ENCODE measurements at places on chromosomes 6 and 20.

GRCh38 chr6:47733879-47734558, 35.6 kb downstream of the ADGRF4 start:
- no peak for DNase-seq

DNA sequence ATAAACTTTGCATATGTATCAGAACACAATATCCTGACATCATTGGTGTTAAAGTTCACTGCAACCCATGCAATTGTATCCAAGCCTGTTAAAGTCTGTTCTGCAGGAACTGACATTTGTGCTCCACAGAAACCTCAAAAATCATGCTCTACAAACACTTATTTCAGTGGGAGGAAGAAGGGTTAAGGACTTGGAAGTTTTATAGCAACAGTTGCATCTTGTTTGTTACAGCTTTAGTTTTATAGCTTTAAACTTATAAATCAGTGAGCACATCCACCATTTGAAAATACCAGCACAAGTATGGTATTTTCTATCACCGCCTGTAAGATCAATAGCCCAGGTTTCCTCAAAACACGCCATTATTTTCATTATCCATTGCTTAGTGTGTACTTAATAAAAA, 884 bp downstream of the ECT2L start:
- DNase-seq = no peak

- peak; percentile 47 for DNase-seq
Measured at GRCh38 chr6:118725944-118726343, 74.6 kb upstream of the CEP85L start.

GRCh38 chr6:163520956-163521355, 106.4 kb downstream of the QKI start:
- DNase-seq = no peak

DNA sequence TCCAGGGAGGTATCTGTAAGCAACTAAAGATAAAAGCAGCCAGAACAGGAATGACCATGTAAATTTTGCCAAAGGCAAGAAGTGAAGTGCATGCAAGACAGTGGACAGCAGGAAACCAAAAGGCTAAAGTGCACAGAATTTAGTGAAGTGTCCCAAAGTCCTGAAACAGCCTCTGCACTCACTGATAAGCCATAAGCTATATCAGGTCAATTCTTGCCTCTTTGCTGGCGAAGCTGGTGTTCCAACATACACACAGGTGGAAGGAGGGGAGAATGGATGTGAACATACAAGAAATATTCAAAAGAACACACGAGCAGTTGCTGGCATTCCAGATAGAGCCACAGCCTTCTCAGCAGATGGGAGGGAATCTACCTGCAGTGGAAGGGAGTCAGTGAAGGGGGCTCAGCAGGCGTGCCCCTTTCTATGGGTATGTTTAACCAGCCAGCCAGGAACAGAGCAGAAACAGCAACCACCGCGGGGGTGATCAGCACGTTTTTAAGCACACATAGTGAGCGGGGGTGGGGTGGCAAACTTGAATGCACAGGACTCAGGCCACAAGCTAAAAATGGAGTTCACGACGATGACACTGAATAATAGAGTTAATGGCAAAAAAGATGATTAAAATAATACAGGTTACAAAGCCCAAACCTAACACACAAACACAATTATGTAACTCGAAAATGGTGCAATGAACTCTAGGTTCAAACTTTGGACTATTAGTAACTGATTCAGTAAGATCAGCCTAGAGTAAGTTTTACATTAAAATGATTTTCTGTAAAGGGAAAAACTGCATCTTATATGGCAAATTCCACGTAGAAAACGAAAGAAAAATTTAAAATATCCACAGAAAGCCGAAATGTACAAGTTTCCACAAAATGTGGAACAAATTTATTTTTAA, 1.2 kb downstream of the ECI2 start:
- peak; percentile 14 for DNase-seq

- DNase-seq = no peak
Measured at GRCh38 chr6:135833771-135834170, 17.7 kb upstream of the PDE7B start.

DNA sequence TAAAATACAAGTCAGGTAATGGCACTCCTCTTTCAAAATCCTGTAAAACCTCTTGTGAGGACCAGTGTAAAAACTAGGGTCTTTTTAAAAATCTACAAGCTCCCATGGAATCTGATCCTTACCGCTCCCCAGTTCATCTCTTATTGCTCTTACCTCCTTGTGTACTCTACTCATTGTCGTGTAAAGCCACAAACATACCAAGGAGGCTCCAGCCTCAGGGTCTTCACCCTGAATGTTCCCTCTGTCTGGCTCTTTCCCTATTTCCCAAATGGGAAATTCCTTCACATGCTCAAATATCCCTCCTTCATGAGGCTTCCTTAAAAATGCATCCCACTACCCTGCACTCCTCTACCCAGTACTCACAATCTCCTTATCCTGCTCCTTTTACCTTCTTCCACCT, 67.1 kb downstream of the TASP1 start:
- no peak for DNase-seq

- no peak for DNase-seq
Measured at GRCh38 chr6:131949909-131950766, 1.0 kb downstream of the CCN2 start.

GRCh38 chr6:72824833-72825232, 203.0 kb downstream of the KCNQ5 start:
- no peak for DNase-seq

DNA sequence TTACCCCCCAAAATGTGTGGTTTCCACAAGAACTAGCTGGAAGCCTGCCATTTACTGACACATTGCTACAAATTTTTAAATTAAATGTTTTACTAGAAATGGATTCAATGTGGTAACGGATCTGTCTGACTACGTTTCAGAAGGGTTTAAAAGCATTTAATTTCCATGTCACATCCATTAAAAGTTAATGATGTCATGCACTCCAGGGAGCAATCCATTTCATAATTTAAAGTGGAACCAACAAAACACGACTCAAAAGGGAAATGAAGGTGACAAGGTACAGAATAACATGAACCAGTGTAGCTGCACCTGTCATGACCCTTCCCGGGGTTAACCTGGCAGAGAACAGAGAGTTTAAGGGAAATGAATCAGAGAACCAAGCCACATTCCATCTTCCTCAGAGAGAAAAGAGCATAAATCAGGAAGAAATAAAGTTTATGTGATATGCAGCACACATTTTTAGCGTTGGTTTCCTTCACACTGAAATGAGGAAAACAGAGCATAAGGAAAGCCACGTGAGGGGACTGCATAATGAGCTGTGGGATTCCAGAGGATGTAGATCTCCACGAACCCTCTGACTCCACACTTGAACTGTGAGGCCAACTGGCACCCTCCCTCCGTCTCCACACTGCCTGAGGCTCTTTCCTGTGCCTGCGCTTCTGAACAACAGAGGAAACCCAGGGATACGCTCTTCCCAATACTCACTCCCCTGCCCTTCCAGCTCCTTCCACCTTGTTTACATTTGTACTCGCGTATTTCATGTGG, 170.3 kb upstream of the AHI1 start:
- DNase-seq = no peak

GRCh38 chr6:117142995-117143394, 122.4 kb upstream of the VGLL2 start:
- no peak for DNase-seq

DNA sequence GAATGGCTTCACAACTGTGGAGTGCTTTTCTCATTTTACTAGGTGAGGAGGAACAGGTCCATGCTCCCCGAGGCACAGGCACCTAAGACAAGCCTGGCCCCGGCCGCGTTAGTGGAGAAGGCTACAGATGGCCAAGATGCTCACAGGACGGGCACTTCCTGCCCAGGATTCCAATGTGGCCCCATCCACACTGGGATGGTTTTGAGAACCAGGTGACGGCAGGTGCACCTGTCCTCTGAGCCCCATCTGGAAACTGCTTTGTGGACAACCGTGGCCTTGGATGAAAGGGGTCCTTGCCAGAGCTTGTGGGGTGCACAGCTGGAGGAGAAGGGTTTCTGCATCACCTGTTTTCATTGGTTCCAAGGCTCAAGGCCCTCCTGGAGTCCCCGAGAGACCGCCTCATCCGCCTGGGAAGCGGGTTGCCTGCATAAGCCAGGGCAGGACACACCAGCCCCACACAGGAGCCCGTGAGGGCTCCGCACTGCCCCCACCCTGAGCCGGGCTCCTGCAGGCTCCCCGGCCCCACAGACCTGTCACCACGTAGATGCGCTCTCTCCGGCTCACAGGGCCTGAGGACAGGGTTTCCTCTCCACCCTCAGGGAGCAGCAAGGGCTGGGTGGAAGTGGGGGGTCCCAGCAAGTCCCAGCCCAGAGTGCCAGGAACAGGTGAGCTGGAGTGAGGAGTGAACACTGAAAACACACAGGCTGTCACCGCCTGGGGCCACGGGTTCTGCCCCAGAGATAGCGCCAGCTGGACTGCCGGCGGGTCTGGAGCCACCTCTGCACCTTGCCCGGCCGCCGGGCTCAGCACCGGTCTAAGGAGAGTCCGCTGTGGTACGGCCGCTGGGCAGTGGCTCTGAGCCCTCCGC, 18.3 kb downstream of the NTSR1 start:
- no peak for DNase-seq

GRCh38 chr6:154139892-154140291, 100.9 kb downstream of the OPRM1 start:
- no peak for DNase-seq

GRCh38 chr20:54320148-54320607, 112.3 kb downstream of the PFDN4 start:
- no peak for DNase-seq

- no peak for DNase-seq
Measured at GRCh38 chr20:59273739-59274357, 26.6 kb upstream of the EDN3 start.

- DNase-seq = no peak
Measured at GRCh38 chr20:21867353-21867752, 161.9 kb downstream of the PAX1 start.

- DNase-seq = no peak
Measured at GRCh38 chr20:50194422-50194830, 3.8 kb downstream of the CEBPB start.

DNA sequence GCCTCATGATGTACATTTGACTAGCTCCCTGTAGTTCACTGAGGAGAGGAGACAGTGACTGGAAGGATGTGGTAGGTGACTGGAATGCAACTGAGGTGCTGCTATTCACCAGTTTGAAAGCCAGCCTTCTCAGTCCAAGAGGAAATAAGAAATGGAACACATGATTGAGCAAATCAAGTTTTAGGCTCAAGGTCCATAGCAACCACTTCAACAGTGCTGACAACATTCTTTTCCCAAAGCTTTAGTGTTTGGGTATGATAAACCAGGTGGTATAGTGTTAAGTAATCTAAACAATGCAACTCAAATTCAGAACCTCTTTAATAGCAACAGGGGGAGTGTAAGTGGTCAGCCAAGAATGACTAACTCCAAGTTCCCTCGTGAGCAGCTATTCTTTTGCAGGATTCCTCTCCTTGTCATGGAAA, 9.2 kb downstream of the ZHX3 start:
- no peak for DNase-seq

DNA sequence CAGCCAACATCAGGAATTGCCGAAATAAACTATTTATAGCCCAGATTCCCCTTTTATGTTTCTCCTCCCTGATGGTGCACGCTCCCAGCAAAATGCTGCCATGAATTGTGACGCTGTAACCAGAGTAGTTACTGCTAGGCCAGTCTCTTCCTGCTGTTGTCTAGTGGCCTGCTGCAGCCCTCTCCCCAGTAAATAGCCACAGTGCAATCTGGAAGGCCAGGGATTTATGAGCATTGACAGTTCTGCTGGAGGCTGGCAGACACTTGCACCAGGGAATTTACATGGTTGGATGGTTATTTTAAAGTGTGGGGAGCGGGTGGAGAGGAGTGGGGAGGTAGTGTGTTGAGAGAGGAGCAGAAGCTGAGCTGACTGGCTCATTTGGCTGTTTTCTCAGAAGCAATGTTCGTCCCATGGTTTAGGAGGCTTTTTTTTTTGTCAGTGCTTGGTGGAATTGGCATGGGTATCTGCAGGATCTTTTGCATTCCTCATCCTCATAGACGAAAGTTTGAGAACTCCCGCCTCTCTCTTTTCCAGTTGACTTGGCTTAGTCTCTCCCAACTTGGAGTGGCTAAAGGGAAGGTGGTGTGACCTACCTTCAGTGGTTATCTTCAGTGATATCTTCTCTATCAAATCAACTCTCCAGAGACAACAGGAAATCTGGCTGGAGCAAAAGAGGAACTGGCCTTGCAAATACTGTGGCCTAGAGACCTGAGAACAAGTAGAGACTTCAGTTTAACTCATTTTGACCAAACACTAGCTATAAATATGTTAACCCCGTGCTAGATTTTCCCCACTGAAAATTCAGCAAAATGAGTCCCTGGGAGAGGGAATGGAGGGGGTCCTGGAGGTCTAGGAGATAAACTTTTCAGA, 99.3 kb upstream of the VSTM2L start:
- no peak for DNase-seq

GRCh38 chr20:62133864-62134263, 9.3 kb downstream of the PSMA7 start:
- no peak for DNase-seq

DNA sequence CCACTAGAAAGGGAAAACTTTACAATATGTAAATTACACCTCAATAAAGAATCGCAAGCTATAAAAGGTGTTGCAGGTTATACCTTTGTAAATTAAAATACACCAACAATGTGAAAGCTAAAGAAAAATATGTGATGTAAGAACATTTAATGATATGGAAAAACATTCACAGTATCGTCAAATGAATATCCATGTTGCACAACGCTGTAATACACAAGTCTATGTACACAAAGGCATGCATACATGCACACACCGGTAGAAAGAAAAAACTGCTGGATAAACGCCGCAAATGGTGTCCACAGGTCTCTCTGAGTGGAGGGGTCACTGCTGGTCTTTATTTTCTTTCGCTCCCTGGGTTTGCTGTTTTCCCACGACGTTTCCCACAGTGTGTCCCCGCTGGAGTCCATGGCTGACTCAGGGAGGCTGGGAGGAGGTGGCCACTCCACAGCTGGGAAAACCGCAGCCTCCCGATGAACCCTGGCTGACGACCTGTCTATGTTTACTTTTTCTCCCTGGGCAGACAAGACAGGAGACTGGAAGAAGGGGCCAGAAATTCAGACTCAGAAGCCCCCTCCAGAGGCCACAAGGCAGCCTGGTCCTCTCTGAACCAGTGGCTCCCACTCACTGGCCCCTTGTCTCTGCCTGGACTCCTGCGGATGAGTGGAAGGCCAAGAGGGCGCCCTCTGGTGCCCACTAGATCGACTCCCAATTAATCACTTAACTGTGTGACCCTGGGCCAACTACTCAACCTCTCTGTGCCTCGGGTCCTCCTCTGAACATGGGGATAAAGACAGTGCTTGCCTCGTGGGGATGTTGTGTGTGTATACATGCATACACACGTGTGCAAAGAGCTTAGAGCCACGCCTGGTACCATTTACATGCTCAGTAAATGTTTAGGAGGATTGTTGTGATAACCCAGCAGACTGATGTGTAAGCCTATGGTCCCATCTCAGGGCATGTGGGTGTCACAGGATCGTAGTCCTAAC, 12.8 kb upstream of the BPI start:
- DNase-seq = no peak

GRCh38 chr6:56387621-56388414, 140.4 kb upstream of the COL21A1 start:
- DNase-seq = no peak
